ENCODE measurements at places on chromosomes 4 and X.

- DNase-seq, result no peak
These were observed 725 bp upstream of the CXCL1 start for GRCh38 chr4:73868206-73869129.

DNA sequence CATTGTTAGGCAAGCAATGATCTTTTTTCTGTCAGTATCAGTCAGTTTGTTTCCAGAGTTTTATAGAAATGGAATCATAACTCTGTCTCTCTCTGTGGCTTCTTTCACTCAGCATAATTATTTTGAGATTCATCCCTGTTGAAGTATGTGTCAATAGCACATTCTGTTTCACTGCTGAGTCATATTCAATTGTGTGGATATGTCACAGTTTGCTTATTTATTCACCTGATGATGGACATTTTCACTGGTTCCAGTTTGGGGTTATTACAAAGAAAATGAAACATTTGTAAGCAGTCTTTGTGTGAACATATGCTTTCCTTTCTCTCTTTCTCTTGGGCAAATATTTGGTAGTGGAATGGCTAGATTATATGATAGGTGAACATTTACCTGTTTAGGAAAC lies 10.2 kb upstream of the ZNF718 start:
- DNase-seq, result no peak

- DNase-seq, result no peak
These were observed 46.4 kb downstream of the KDR start for GRCh38 chr4:55078987-55079386.

- no peak for DNase-seq
These were observed 462.6 kb downstream of the IL15 start for GRCh38 chr4:142098900-142099545.

DNA sequence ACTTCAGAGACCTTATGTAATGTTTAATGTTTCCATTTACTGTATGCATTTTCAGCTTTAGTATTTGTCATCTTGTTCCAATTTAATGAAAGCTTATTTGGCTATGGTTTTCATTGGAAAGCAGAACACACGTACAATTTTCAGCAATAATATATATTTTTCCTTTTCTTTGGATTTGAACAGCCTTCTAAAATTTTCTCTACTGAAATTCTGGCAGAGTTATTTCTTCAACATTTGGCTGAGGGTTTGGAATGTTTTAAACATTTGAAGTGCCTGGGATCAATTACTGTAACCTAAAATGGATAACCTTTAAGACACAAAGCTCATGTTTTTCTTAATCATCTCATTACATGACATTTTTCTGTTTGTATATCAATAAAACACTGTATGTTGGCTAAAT lies 156.9 kb downstream of the TENM3 start:
- no peak for DNase-seq

Measured in activated T-helper 1 cell treated with anti-CD3 and anti-CD28 coated beads, Interleukin-2, amount 50 U/mL, for 16 hours (primary cell).